NCI-H510A (cell line): ENCODE measurements at places on chromosomes 7 and 10.
A peak's percentile ranks its signal among the peaks of the same experiment; 100 is the strongest.

DNA sequence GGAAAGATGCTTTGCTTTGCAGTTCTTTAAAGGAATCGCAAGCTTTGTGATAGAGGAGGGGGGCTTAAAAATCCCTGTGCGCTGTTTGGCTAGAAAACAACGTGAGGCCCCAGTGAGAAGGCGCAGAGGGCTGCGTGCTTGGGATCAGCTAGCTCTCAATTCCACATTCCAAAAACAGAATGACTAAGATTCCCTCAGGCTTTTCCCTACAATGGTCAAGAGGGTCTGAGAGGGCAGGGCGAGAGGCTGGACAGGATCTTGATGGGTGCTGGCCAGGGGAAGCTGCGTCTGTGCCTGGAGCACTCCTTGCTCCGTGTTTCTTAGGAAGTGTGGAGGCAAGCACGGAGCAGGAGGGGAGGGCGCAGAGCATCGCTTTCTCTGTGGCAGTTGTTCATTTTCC is 72.1 kb upstream of the INHBA start:
- no peak for DNase-seq

DNA sequence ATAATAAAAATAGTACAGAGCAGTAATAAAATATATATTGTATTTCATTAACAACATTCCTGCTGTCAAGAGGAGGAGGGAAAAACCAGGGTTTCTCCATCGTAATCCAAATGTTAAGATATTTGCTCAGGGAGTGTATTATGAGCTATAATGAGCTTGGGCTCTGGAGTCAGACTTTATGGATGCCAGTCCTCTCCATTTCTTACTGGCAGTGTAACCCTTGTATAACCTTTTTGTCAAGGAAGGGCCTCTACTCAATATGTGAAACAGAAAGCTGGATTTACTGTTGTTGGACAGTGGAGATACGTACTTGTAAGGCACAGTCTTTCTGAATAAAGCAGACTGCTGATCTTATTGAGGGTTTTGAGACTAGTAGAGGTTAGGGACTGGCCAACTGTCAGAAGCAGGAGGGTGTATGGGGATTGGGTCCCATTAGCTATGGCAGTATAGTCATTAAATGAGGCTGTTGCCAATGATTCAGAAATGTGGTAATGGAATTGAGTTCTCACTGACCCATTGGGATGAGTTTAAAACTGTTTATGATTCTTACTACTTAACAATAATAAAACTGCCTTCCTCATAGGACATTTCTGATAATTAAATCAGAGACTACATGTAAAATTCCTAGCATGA is 56.5 kb downstream of the ZNF277 start:
- DNase-seq, result no peak

GRCh38 chr10:68559841-68560185 is 324 bp upstream of the TET1 start:
- DNase-seq, result no peak

DNA sequence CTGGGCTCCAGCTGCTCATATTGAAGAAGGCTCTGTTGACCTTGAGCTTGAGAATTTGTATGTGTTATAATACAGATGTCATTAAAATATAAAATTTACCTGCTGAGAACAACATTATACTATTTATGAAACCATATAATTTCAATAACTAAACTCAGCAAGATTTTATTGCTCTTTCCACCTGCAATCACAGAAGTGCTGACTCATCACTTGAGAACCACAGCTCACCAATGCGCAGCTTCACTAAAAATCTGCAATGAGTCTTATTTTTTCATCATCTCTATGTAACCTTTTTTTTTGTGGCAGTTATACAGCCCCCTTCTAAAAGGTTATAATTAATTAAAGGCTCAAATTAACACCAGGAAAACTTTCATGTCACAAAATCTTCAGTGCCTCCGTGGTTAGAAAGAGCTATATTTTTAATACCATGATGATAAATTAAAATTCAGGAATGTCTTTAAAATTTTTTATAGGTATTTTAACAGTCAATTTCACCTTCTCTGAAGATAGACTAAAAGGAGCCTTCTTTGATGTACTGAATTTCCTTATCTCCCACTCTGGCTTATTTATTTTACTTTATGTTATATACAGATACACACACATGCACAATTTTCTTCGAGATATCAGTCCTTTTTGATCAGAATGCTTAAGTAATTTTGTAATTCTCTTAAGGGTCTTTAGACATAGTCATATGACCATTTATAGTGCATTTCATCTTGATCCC is 102.7 kb downstream of the EVX1 start:
- DNase-seq, result no peak

DNA sequence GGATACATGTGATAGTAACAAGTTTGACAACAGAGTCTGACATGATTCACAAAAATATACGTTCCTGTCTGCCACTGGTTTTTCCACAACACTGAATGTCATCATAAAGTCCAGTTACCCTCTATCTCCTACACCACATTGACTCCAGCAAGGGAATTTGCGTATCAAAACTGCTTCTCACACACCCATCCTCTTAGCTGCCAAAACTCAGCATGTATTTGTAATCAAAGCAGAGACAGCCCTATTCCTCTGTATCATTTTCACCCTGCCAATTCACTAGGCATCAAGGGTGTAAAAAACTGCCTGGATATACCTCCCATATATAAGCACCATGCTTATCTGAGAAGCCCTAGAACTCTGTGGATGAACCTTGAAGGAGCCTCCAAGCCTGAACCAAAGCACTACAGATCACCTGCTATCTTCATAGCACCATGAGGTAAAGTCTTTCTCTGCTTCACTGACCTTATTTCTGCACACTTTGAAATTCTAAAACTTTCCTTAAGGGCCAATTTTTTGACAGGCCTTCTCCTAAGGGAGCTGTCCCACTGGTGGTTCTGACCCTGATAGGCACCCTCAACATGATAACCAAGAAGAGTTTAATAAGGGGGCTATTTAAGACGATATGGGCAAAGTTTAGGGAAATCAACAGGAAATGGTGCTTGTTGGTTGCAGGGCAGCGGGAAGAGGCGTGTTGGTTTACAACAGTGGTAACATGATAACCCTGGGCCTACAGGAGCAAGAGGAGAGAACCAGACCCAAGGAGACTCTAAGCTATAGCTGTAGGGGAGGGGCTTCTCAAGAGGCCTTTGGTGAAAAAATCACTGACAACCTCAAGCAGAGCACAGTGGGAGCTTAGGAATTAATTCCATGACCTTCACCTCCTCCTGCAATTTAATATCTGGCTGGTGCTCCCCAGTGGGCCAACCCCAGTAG is at the start of gene IFIT1B:
IFIT1B (plus strand) TSS at position 352 of the 933 bp plus-strand sequence; CDS start at position 432, 80 bp downstream.
- no peak for DNase-seq

GRCh38 chr7:43296306-43296705 is 183.9 kb downstream of the HECW1 start:
- DNase-seq, result no peak

- no peak for DNase-seq
These were observed 1.5 kb upstream of the DHX32 start for GRCh38 chr10:125882596-125882995.

DNA sequence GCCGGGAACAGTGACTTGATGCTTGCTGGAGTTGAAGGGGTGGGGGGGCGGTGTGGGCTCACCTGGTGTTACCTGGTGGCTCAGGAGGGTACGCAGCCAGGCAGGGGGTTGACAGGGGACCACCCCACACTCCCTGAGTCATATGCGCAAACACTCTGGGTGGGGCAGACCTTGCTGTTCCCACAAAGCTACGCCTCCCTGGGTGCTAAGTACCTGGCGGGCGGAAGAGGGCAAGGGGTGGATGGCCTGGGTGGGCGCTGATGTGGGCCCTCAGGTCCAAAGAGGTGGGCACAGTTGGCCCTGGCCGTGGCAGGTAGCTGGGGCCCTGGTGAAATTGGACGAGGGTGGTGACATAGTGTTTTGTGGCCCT is 13.9 kb downstream of the STX1A start:
- no peak for DNase-seq

DNA sequence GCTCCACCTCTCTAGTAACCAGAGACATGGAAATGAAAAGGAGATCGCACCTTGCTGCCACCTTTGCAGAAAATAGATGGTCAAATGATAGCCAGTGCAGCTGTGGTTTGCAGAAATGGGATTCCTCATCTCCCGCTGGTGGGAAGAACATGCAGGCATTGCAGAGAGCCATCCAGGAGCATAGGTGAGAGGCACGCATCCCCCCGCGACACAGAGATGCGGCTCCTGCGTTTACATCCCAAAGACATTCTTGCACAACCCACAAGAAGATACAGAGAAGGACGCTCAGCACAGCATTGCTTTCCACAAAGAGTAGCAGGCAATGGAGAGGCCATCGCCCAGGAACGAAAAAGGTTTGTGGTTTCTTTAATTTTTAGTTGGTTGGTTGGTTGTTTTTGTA is 56.2 kb downstream of the OAT start:
- DNase-seq, result no peak

DNA sequence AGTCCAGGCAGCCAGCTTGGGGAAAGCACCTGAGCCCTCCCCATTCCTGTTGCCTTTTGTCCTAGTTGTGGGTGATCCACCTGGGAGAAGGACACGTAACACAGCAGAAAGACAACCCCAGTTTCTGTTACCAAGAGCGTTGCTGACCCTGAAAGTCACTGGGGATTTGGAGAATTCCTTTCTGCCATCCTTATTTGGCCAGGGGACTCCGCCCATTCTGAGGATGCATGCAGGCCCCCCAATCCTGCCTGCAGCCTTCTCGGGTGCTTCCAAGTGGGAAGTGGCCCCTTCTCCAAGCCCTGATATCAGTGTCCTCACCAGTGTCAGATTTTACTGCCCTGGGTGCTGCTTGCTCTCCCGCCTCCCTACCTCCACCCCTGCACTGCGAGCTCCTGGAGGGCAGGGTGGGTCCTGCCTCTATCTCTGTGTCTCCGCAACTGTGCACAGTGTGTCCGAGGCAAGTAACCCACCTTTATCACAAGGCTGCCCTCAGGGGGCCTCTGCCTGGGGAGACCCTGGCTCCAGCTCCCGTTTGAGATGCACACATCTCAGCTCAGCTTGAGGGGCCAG is 9.2 kb upstream of the ADCY1 start:
- no peak for DNase-seq

DNA sequence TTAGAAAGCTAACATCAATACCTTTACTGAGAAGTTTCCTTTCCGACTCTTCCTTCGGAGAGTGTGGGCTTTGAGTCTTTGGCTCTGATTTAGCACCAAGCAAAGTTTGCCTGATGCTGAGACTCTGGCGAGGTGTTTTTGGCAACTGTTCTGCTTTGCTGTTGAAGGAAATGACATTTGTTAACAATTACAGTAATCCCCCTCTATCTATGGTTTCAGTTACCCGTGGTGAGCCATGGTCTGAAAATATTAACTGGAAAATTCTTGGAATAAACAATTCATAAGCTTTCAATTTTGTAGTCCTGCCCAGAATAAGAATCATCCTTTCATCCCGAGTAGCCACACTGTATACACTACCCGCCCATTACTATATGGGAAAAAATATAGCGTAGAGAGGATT is 126.3 kb downstream of the ARHGAP21 start:
- DNase-seq, result no peak

GRCh38 chr10:110993024-110993693 is 73.8 kb downstream of the SHOC2 start:
- DNase-seq, result no peak

- DNase-seq, result no peak
These were observed 26.4 kb downstream of the RPS24 start for GRCh38 chr10:78059906-78060702.

DNA sequence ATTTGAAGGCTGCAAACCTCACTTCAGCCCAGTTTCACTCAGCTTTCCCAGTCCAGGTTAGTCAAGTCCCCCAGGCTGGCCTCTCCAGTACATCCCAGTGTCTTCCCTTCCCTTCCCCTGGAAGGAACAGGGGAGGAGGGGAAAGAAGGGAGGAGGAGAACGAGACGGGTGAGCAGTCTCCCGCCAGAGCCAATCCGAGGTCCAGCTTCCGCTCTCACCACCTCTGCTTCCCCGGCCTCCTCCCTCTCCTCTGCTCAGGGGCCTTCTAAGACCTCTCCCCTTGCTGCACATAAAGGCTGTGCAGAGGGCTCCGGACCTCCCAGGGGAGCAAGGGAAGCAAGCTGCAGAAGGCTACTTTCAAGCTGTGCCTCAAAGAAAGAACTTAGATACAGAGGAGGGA is 4.1 kb downstream of the ATG9B start:
- DNase-seq, result no peak

- DNase-seq, result no peak
These were observed 150.2 kb upstream of the FERD3L start for GRCh38 chr7:19295376-19295775.

GRCh38 chr10:10818082-10818481 is 199.6 kb upstream of the CELF2 start:
- no peak for DNase-seq

GRCh38 chr7:96837593-96837992 is 127.9 kb upstream of the SEM1 start:
- no peak for DNase-seq

DNA sequence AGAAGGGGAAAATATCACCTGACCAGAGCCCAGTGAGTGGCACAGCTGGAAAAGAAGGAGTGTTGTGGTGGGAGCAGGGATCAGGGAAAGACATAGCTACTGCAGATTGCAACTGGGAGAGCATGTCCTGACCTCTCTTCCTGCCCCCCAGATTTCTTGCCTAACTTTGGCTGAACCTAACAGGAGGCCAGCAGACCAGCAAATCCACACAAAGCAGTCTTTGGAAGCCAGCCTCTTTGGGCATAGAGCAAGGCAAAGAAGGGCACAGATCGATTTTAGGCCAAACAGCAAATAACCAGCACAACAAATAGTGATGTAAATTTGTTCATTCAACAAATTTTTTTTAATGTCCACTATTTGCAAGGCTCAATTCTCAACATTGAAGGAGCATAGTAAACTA is 433.2 kb upstream of the GHITM start:
- no peak for DNase-seq

GRCh38 chr7:29957521-29958310 is 31.9 kb downstream of the SCRN1 start:
- DNase-seq, result peak; percentile 33

- no peak for DNase-seq
These were observed 55.1 kb downstream of the ATOH7 start for GRCh38 chr10:68176797-68177196.

DNA sequence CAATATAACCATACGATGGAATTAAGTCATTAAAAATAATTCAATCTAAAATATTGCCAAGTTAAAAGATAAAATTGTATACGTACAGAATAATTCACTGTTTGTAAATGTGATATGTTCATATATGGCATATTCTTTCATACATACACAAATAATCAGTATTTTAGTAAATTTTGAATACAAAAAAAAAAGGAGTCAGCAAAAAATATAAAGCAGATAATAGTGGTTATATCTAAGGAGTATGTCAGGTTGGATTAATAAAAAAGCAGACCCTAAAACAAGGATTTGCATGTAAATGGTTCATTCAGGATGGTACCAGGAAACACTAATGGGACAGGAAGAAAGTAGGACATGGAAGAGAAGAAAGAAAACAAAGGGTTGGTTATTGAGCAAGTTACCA is 59.5 kb downstream of the XPNPEP1 start:
- no peak for DNase-seq

GRCh38 chr7:2643386-2644219 is 11.8 kb downstream of the TTYH3 start:
- no peak for DNase-seq

DNA sequence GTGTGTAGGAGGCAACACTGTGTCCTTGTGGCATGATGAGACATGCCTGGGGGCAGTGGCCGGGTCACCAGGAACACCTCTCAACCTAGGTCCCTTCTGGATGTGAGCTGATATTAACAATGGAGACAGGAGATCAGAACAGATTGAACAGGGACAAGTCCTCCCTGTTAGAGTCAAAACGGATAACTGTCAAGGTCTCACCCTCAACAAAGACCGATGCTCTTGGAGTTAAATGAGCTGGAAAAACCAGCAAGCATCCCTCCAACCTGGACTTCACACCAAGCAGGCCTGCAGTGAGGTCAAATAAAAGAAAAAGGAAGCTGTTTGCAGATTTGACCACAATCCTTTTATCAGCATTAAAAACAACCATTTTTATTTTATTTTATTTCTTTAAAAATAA is 49.0 kb downstream of the SLIT1 start:
- DNase-seq, result peak; percentile 15
